ENCODE measurements at places on chromosomes 7 and 10.

DNA sequence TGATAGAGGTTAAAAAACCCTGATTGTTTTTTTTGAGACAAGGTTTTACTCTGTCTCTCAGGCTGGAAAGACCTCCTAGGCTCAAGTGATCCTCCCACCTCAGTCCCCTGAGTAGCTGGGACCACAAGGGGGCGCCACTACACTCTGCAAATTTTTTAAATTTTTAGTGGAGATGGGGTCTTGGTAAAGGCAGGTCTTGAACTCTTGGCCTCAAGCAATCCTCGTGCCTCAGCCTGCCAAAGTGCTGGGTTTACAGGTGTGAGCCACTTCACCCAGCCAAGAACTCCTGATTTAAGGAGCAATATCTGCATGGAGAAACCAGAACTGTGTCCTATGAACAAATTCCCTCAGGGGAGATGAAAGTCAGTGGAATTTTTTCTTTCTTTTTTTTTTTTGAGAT lies 7.3 kb upstream of the KLHDC10 start:
- DNase-seq = peak; percentile 36

- DNase-seq = no peak
Measured at GRCh38 chr7:132977234-132977633, 104.7 kb downstream of the CHCHD3 start.

DNA sequence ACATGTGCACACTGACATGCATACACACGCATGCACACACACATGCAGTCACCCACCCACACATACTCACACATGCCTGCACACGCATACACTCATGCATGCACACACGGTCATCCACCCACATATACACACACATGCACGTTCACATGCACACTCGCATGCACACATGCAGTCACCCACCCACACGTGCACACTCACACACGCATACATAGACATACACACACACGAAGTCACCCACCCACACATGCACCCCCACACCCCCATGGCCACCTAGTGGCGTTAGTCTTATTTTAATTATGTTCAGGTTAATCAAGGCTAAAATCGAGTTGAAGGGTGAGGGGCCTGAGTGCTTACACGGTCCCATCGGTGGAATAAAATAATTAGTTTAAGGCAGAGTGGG lies 96.8 kb downstream of the DNAJB6 start:
- no peak for DNase-seq

GRCh38 chr10:96556003-96556402 lies 30.8 kb downstream of the TM9SF3 start:
- DNase-seq = no peak

DNA sequence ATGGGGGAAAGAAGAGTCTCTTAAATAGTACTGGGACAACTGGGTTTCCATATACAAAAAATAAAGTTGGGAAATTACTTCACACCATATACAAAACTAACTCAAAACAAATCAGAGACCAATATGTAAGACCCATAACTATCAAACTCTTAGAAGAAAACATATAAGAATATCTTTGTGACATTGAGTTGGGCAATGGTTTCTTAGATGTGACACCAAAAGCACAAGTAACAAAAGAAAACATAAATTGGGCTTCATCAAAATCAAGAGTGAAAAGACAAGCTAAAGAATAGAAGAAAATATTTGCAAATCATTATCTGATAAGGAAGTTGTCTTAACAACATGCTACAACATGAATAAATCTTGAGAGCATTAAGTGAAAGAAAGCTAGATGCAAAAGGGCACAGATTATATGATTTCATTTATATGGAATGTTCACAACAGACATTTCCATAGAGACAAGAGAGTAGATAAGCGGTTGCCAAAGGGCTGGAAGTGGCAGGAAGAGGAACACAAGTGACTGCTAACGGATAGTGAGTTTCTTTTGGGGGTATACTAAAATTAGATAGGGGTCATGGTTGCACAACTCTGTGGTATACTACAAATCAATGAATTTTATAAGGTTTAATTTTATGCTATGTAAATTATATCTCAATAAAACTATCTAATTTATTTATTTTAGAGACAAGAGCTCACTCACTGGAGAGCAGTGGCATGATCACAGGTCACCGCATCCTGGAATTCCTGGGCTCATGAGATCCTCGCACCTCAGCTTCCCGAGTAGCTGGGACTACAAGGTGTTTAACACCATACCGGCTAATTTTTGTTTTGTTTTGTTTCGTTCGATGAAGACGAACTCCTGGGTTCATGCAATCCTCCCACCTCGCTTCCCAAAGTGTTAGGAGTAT lies 35.4 kb downstream of the JMJD1C start:
- DNase-seq = no peak

DNA sequence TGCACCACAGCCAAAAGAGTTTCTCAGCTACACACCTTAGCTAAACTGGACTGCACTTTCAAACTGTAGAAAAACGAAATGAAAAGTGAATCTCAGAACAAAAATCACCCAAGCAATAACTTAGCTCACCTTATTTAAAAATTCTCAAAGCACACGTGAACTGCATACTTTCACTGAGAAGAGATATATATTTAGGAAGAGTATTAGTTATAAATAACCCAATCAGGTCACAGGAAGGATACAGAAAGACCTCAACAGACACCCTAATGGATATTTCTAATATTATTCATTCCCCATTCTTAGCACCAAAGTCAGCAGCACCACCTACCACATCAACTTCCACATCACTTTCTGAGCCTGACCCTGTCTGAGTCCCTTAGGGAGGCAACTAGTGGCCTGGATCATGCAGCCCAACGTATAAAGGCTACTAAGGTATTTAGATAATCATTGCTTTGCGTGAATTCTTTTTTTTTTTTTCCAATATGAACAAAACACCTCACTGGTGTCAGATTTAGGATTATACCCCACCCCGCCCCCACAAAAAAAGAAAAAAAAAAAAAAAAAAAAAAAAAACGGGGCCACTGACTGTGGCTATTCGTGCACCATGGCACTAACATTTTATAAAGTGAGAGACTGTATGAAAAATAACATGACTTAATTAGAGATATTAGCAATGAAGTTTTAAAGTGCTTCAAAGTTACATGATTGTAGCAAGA lies 2.6 kb downstream of the ABI1 start:
- DNase-seq = no peak

- DNase-seq = no peak
Measured at GRCh38 chr10:114386452-114386851, 17.9 kb downstream of the AFAP1L2 start.

GRCh38 chr10:15106352-15107013 lies 9.3 kb downstream of the RPP38 start:
- peak; percentile 46 for DNase-seq

DNA sequence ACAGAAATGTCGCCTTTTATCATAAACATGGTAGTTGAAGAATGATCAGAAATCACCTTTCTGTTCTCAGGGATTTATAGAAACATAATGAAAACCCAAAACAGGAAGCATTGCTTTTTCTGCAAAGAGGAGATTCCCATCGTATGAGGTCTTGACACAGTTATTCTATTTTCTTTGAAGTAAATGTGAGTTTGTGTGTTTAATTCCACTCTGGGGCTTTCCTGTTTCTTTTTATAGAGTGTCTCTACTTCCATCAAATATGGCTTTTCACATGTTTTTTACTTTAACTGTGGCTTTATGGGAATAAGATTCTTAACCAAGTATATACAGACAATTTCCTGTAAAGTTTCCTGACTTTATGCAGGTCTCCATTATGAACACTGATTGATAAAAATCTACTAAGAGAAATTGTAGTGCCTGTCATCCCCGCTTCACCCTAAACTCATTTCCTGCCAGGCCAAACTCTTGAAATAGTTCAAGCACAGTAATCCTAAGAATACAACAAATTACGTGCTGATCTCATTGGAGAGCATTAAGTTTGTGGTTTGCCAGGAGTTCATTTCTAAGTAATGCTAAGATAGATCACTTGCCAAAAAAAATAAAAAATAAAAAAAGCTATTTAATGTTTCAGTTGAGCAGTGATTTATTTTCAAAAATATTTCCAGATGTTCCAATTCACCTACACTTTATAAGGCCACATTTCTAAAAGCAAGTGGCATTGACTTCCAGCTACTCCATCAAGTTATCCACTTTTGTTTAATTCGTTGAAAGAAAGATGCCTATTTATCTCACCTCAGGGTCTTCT lies 52.2 kb upstream of the SEC61G start:
- DNase-seq = no peak

GRCh38 chr7:80128918-80129317 lies 5.7 kb upstream of the GNAI1 start:
- DNase-seq = no peak

DNA sequence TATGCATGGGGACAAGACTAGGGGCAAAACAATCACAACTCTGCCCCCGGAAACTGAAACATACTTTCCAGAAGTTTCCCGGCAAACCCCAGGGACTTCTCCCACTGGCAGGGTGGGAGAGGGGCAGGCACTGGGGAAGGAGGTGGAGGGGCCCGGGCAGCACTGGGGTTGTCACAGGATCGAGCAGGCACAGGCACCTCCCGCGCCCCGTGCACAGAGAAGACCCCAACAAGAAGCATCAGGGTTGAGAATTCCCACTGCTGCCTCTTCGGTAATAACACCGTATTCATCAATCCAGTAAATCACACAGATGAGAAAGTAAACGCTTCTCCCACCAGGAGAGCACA lies 490.5 kb downstream of the PTPRN2 start:
- no peak for DNase-seq

GRCh38 chr10:29635711-29636144 lies 957 bp upstream of the SVIL start:
- no peak for DNase-seq

DNA sequence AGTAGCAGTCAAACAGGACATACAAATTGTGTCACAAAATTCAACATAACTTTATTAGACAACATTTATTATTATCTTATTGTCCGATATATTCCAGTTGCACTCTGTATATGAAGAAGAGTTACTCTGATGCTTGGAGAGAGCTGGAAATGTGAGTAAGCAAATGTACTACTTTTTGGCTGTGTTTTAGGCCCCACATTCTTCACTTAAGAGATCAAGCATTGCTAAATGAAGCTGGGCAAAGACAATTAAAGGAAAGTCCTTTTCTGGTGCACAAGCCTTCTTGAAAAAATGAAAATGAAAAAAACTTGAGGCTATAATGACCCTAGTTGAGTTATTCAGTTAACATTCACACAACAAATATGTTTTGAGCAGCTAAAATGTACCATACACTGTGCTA lies 26.1 kb downstream of the MYPN start:
- DNase-seq = no peak

DNA sequence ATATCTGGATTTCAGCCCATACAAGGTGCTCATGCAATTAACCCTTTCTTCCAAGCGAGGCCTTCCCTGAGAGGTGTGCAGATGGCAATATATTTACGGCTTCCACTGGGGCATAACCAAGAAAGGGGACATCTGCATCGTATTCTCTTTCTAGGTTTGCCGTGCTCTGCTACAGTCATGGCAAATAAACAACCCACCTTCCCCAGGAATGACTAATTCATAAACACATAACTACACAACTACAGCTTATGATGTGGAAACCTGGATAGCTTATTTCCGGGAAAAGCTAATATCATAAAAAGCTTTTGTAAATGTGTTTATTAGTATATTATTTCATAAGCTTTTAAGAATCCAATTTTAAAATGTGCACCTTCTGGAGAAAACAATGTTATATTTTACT lies 120.0 kb downstream of the CAMK1D start:
- DNase-seq = no peak

- DNase-seq = no peak
Measured at GRCh38 chr7:55792048-55792447, 70.5 kb downstream of the SEPTIN14 start.

DNA sequence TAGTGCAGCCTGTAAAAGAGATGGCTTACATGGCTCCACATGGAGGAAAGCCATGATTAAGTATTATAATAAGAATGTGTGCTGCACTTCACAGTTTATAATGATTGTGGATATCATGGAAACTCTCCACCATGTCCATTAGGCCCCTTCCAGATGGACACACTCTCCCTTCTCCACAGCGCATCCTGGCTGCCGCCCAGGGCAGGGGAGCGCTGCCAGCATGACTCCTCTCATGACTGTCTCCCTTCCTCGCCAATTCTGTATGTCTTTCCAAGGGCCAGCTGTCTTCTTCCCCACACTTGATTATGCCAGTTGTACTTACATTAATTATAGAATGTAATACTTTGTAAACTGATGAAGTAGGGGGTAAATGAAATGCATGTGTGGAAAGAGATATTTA lies 259.3 kb upstream of the TMEM72 start:
- DNase-seq = no peak

- DNase-seq = no peak
Measured at GRCh38 chr10:51342381-51342780, 268.1 kb downstream of the PRKG1 start.

GRCh38 chr7:44750921-44751571 lies 2.4 kb downstream of the ZMIZ2 start:
- peak; percentile 18 for DNase-seq

All from activated CD4-positive, CD25-positive, alpha-beta regulatory T cell treated with anti-CD3 and anti-CD28 coated beads, Interleukin-2, amount 50 U/mL, for 16 hours (primary cell).